ENCODE measurements at places on chromosomes 1 and 21.

DNA sequence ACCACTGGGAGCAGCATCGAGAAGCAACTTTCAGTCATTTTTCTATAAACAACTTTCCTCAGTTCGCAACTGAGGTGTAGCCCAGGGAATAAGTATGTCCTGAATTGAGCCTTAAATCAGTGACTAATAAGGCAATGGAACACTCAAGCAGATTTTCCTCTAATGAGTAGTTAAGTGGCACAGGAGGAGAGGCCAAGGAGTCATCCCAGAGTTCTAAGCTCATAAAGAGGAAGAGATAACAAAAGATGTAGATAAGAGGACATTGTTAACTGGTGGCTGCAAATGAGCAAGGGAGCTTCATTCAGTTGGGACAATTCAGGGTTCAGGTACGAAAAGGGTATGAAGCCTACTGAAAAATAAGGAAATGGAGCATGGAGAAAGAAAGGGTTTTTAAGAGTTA, 64.5 kb downstream of the LRRC40 start:
- DNase-seq: no peak

DNA sequence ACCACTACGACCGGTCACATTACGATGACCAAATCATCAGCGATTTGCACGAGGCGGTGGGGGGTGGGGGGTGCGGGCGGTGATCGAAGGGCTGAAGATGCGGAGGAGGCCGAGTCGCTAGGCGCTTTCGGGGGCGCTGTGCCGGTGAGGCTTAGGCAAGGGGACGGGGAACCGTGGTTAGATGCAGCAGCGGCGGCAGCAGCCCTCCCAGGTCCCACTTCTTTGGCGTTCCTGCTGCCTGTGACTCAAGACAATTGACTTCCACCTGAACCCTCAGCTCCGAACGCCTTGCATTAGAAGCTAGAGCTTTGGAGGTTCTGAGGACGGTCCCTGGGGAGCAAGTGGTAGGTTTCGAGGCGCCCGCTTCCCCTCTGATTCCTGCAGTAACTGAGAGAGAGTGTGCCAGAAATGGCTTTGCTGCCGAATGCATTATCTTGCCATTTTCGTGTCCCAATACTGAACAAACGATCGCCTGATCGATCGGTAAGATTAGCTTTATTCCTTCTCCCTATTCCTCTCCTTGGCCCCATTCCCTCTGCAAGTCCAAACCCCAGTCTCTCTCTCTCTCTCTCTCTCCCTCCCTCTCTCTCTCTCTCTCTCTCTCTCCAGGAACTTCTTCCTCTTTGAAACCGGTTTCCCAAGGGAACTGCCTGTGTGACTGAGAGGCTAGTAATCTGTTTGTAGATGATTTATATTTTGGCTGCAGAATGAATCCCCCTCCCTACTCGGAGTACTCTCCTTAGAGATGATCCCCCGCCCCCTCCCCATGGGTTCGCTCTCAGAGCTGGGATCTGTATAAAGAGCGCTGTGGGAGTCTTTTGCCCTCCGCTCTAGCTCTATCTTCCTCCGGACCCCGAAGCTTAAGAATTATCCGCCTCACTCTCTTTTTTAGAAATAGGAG, 735 bp upstream of the BRINP3 start:
- peak; percentile 19 for DNase-seq

DNA sequence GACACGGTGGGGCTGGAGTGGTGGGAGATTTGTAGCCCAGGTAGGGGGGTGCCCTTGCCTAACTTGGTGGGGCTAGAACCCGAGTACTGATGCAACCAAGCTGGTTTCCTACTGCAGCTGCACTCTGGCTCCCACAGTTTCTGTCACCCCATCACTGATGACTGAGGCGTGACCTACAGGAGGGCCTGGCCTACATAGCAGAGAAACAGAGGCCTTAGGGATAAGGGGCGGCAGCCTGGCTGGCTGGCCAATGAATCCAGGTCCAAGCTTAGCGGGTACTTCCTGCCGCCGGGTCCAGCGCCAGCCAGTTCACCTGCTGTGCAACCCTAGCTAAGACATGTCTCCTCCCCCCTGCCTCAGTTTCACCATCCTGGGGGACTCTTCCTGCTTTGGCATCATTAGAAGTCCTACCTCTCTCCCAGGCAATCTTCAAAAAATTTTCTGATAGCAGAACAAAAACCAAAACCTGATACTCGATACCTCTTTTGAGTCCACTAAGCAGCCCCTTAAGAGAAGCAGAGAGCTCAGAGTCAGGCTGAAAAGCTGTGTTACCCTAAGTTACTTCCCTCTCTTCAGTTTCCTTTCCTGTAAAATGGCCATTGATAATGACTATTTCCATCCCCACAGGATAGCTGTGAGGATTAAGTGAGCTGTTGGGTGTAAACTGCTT, 27.3 kb upstream of the RNF19B start:
- DNase-seq: no peak

GRCh38 chr1:39393645-39394044, 97.8 kb upstream of the BMP8A start:
- no peak for DNase-seq

GRCh38 chr21:14454016-14455009, 71.4 kb upstream of the HSPA13 start:
- no peak for DNase-seq

- DNase-seq: no peak
These were observed 70.0 kb downstream of the FAAP20 start for GRCh38 chr1:2124446-2125198.

- no peak for DNase-seq
These were observed 44.3 kb downstream of the PCNX2 start for GRCh38 chr1:233251201-233251720.

DNA sequence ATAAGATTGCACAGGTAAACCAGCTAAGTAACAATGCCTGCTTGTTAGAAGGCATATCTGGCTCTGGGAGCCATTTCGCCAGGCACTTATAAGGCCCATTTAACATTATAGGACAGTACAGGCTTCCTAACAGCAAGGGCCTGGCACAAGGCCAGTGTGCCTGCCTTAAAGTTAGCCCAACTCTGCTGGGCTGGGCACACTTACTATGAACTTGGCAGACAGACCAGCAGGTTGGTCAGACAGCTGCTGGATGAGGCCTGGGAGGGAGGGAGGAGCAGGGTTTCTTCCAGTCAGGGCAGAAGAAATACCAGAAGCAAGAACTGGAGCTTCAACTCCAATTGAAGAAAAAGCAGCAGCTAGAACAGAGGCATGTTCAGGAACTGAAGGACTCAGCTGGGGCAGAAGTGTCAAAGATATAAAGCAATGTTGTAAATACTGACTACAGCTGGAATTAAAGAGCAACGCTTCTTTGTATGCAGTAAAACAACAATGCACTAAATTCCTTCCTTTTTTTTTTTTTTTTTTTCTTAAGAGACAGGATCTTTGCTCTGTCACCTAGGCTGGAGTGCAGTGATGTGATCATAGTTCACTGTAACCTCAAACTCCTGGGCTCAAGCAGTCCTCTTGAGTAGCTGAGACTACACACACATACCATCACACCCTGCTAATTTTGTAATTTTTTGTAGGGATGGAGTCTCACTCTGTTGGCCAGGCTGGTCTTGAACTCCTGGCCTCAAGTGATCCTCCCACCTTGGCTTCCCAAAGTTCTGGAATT, 4.9 kb downstream of the CACHD1 start:
- DNase-seq: no peak

DNA sequence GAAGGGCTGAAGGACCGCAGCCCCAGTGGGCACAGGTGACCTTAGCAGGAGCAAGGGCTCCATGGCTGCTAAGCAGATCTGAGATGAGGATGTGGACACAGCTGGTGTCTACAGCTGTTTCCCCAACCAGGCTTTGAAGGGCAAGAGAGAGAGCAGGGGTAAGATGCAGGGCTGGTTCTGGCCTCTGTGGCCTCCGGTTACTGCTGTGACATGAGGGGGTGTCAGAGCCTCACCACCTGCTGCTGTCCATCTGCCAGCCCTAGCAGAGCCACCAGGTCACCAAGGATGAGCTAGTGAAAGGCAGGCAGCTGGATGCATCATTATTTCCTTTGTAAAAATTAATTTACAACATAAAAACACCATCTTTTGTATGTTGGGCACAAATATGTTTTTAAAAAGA, 33.4 kb downstream of the OBSCN start:
- DNase-seq: no peak

DNA sequence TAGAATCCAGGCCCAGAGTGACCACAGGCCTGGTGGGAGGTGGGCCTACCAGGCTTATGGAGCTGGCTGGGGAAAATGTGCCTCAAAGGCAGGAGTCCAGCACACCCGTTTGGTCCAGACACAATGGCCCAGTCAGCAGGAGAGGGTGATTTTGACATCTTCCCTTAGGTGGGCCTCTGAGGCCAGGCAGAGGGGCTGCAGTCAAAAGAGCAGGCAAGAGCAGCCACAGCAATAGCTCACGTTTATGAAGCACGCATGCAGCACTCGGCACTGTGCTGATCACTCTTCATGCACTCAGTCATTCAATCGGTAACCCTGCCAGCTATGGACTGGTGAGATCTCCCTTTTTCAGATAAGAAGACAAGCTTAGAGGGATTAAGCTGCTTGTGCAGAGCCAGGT, 146.8 kb downstream of the LRIG2 start:
- no peak for DNase-seq

GRCh38 chr1:18632783-18633421, 2.3 kb downstream of the PAX7 start:
- no peak for DNase-seq

- DNase-seq: peak; percentile 47
These were observed 723 bp downstream of the CDC42BPA start for GRCh38 chr1:227317523-227318015.

DNA sequence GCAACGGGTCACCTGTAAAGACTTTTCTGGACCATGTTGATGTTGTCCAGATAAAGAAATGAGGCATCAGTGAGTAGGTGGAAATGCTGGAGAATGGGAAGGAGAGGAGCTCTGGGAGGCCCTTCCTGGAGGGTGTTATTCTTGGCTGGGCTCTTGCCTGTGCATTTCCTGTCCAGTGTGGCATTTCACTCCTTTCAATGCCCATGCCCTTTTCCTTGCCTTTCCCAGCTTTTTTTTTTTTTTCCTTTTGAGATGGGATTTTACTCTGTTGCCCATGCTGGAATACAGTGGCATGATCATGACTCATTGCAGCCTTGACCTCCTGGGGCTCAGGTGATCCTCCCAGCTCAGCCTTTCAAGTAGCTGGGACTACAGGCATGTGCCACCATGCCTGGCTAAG, 11.8 kb downstream of the NOS1AP start:
- peak; percentile 90 for DNase-seq

DNA sequence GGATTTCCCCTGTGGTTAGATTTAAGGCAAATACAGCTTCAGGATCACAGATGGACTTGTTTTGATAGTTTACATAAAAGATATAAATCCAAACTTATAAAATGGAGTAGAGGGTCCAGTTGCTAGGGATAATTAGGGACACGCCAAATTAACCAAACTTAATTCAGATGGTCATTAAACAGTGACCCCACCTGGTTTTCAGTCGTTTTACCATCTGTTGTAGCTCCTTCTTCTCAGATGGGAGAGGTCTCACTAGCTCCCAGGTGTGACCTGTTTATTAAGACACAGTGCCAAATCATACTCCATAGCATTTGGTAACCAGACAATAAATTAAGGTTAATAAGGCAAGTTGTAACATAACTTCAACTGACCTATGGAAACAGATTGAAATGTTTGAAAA, 8.1 kb upstream of the GADD45A start:
- no peak for DNase-seq

DNA sequence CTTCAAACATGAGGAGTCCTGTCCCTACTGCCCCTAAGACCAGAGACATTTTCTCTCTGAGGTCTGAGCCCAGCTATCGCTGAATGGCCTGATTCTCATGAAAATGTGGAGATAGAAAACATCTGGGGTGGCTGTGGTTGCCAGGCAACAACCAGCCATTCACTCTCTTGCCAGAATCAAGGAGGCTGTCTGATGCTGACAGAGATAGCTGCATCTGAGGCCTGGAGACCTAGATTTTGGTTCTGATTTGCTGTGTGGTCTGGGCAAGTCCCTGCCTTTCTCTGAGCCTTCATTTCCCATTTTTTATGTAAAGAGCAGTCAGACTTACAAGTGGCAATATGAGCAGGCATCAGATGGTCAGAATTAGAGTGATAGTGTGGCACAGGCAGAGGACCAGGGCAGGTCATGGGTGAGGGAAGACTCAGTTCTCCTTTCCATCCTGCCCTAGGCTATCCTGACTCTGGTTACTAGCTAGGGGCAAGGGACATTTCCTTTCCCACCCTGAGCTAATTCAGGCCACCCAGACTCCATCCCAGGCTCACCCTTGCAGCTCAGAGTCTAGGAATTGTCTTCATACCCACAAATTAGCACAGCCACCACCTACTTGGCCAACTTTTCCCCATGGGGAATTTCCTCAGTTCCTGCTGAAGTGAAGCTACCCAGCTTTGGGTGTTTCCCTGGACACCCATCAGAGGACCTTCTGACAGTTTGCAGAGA, 20.0 kb upstream of the RNF19B start:
- DNase-seq: no peak

- no peak for DNase-seq
These were observed 11.3 kb downstream of the RPAP2 start for GRCh38 chr1:92310185-92310597.

DNA sequence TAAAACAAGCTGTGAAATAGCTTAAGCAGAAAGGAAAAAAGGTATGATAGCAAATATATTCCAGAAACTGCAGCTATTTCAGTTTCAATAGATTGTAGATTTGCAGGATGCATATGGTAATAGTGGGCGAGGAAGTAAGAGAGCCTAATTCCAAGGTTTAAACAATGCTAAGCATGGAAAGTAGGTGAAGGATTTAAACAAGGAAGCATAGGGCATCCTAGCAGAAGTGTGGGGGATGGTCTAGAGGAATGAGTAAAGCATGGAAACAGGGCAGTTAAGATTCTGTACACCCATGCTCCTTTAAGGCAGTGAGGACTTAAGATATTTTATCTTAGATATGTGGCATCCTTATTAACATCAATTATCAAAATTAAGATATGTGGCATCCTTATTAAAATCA, 2.6 kb downstream of the IVNS1ABP start:
- DNase-seq: no peak

DNA sequence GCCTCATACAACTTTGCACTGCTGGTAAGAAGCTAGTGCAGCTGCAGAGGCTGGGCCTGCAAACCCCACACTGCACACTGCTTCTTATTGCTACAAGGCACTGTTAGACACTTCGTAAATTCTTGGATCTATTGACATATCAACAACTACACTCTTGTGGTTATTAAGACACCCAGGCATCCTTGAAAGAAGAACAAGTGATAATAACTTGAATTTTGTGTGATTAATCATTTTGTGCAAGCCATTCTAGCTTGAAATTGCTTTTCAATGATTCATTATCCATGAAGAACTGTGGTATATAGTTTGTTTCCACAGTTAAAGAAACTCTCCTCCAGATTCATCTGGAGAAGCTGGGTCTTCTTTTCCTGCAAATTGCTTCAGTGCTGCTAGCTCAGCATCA, 33.7 kb upstream of the IFI44L start:
- DNase-seq: peak; percentile 20

- no peak for DNase-seq
These were observed 24.4 kb upstream of the DYRK1A start for GRCh38 chr21:37342046-37342632.

Measured in epithelial cell of proximal tubule (primary cell).